ENCODE measurements at places on chromosomes 1 and 21.
A peak's percentile ranks its signal among the peaks of the same experiment; 100 is the strongest.

- DNase-seq = no peak
Observed at GRCh38 chr1:112517231-112517630, 8.5 kb downstream of the WNT2B start.

GRCh38 chr1:214213136-214213535 lies 67.8 kb upstream of the SMYD2 start:
- DNase-seq = peak; percentile 52

DNA sequence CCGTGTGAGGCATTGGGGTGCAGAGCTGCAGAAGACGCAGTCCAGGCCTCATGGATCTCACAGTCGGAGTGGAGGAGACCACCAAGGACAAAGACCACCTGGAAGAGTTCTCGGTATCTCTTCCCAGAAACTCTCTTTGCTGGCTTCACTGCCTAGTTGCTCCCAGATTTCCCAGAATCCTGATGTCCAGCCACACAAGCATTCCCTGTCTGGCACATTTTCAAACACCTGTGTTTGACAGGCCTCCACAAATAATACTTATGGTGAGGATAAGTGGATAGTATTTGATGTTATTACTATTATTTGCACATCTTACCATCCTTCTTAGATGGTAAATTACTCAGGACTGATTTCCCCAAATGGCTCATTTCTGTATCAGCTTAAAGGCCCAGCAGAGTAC lies 27.7 kb upstream of the KANK4 start:
- DNase-seq = no peak

DNA sequence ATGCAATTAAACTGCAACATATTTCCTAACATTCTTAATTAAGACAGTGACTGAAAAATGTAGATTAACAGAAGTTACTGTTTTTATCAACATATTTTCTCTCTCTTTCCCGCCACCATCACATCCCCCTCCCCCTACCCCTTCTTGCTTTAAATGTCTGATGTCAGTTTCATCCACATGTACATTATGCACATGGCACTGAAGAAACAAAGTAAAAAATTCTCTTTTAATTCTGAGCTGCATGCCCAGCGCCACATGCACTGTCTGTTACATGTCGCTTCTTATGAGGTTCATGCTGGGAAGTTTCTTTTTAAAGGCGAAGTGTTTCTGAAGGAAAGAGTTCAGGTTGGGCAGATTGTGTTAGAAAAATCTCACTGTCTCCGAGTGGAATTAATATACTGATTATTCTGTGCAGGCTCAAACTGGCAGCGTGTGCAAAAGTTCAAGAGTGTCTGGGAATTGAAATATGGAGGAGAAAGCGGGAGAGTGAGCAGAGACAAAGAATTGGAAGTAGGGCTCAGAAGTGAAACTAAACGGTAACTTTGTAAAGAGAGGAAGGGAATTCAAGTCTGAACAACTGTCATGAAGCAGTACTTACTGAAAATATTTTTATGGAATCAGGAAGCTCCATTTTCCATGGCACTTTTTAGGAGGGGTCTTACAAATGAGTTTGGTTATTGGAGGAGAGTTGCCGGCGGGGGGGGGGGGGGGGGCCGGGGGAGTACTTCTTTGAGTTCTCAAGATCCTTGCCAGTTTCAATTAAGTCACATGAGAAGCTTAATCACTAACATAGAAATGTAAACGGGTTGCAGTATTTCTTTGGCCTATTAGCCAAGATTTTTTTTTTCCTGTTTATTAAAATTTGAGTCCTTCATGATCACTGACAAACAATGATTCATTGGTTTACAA lies 217.6 kb downstream of the SDCCAG8 start:
- DNase-seq = peak; percentile 59

DNA sequence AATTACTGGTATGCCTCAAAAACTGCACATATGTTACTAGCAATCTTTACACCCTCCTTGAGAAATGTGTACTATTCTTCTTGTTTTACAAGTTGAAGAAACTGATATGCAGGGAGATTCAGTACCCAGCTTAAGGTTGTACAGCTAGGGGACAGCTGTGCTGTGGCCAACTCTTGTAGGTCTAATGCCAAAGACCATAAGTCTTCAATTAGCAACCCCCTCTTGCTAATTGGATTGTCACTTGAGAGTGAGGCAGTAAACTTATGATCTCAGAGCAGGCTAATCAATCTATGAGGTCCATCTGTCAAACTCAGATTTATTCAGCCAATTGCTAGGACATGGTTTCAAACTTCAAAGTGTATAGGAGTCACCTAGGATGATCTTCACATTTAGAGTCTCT lies 492.0 kb upstream of the USP24 start:
- no peak for DNase-seq

GRCh38 chr1:40032240-40032891 lies 8.2 kb upstream of the CAP1 start:
- DNase-seq = peak; percentile 75

DNA sequence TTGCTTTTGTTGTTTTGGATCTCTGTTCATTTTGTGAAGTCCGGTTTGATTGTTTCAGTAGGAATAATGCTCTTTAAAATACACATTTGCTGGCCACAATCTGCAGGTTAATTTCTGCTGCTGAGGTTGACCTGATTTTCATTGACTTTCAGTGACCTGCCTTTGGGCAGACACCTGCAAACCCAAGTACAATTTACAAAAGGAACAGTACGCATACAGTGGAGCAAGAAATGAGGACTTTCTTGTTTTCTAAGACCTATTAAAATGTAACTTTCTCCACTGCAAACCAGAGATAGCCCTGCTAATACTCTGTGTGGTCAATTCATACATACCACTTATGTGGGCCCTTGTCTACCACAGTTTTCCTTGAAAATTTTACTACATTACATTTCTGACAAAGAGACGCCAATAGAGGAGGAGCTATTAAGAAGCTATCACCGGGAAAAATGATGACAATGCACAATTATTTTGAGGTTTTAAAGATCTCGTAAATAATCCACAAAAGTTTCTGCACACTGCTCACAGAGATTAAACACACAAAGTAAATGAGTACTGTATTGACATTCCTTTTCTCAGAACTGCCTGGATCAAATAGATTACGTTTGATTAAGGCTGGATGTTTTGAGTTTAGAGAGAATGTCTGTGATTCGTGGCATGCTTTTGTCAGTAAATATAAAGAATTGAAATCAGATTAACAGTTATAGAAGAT lies 141.9 kb downstream of the SDCCAG8 start:
- no peak for DNase-seq

- DNase-seq = no peak
Observed at GRCh38 chr1:23123528-23123927, 45.1 kb downstream of the LUZP1 start.

- no peak for DNase-seq
Observed at GRCh38 chr1:59315529-59316463, 18.9 kb downstream of the FGGY start.

DNA sequence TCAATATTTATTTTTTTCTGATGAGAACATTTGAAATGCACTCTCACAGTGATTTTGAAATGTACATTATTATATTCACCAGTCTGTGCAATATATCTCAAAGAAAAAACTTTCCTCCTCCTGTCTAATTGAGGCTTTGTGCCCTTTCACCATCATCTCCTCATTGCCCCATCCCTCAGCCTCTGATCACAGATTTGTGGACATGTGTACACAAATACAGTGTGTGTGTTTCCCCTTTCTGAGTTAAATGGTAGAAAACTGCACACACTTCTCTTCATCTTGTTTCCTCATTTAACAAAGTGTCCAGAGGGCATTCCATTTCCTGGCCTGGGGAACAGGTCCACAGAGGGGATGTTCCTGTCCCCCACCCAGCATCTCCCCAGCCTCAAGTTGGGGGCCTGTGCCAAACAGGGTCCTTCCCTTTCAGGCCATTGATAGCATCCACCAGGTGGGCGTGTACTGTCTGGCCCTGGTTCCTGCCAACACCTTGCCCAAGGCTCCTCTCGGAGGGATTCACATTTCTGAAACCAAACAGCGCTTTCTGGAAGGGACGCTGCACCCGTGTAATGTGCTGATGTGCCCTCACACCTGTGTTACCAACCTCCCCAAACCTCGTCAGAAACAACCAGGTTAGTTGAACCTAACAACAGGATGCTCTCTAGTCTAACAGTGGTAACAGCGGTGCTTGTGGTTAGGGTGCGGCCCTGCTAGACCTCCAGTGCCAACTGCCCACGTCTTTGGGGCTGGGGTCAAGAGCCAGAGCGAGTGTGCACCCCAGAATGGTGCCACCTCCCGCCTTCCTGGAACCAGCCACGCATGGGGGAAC lies 54.6 kb downstream of the S100B start:
- DNase-seq = no peak

- DNase-seq = peak; percentile 10
Observed at GRCh38 chr1:226443033-226443432, 35.1 kb upstream of the PARP1 start.

- DNase-seq = no peak
Observed at GRCh38 chr1:90295534-90295933, 300.6 kb downstream of the ZNF326 start.

DNA sequence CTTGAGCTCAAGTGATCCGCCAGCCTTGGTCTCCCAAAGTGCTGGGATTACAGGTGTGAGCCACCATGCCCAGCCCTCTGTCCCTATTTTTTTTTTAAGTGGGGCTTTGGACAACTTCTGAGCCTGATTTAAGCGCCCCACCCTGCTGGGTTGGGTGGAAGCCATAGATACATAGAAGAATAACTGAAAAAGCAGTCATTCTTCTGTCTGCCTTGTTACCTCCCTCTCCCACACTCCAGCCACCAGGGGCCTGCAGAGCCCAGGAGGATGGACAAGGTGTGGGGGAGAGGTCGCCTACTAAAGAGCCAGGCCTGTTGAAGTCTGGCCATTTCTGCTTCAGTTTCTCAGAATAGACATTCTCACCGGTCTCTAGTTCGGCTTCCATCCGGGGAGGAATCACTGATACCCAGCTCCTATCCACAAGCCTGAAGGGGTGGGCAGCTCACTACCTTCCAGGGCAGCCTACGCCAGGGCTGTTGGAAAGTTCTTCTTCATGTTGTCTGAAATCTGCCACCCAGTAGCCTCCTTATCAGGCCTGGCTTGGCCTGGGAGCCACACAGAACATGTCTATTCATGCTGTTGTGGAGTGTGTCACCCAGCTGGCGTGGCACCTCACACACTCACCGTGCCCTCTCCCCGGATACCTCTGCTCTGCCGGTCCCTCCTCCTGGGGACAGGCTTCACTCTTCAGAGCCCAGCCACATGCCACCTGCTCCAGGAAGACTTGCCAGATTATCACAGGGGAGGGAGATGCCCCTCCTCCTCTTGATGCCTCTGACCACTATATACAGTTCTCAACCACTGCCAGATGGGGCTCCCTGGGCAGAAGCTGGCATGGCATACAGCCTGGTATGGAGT lies 27.7 kb downstream of the KNCN start:
- DNase-seq = no peak

DNA sequence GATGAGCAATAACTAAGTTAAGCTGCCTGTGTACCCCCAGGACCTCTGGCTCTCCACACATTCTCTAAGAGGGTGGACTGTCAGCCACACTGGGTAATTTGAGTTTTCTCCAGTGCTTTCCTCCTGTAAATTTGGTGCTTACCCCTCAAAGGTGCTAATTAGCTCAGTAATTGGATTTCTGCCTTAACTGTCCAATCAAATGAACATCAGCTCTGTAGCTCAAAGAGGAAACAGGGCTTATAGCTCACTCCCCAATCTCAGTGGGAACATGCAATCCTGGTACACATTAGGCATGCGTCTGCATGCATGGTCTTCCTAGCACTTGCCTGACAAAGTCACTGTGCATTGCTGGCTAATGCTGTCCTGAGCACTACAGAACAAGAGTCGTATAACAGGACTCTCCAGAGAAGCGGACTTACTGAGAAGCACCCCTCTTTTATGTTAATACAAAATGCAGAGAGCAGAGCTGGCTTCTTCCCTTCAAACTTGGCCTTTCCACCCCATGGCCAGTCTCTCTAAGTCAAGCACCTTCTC lies 110.1 kb downstream of the NTPCR start:
- no peak for DNase-seq

- peak; percentile 70 for DNase-seq
Observed at GRCh38 chr21:27649762-27650161, 682.9 kb upstream of the ADAMTS5 start.

- peak; percentile 25 for DNase-seq
Observed at GRCh38 chr1:150765296-150765976, at the start of gene CTSS. TSS of gene CTSS (minus strand) at chr1:150765778. CDS start at chr1:150764763, 1,015 bp downstream.

GRCh38 chr1:237789619-237790018 lies 101.1 kb downstream of the ZP4 start:
- DNase-seq = no peak

- DNase-seq = no peak
Observed at GRCh38 chr1:43659212-43660166, 9.5 kb downstream of the KDM4A start.

DNA sequence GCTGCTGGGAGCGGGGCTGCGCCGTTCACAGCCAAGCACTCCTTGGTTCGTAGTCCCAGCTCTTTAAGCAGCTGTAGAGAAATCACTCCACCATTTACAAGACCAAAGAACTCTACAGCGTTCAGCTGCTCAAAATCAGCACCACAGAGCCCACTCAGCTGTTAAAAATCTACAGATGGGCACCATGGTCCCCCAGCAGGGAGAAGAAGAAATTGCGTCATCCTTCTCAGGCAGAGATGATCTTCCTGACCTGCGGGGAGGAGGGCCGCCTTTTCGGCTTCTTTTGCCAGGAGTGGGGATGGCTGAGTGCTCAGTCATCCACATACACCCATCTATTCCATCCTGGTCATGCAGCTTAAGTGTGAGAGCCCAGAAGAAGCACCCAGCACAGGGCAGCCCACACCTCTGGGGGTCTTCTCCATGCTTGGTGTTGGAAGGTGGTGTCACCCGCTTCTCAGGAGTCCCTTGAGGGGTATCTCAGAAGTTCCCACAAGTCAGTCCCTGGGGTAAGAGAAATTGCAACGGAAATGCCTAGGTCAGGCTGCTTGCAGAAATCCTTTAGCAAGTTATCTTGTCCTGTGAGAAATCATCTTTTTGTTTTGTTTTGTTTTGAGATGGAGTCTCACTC lies 163.8 kb downstream of the NPHP4 start:
- no peak for DNase-seq

DNA sequence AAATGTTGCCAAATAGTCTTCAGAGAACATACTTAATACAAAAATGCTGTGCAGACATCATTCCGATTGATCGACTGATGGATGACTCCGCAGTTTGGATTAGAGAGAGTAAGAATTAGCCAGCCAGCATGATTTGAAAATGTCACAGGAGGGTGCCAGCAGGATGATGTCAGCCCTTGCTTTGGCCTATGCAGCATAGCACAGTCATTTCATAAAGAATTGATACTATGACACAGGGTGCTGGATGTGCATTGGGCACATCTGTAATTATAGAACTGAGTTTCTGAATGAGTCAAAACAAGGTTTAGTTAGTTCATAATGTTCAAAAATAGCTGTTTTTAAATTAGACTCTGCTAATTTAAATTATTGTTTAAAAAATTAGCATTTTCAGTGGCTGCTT lies 21.6 kb upstream of the TRAF5 start:
- peak; percentile 59 for DNase-seq

GRCh38 chr1:5955479-5955977 lies 36.7 kb downstream of the NPHP4 start:
- no peak for DNase-seq

GRCh38 chr1:64923294-64923718 lies 43.0 kb downstream of the JAK1 start:
- peak; percentile 48 for DNase-seq

- no peak for DNase-seq
Observed at GRCh38 chr1:232468249-232468648, 161.7 kb downstream of the SIPA1L2 start.

GRCh38 chr1:66539491-66539890 lies 5.5 kb downstream of the SGIP1 start:
- DNase-seq = no peak

GRCh38 chr1:203451836-203452784 lies 23.5 kb upstream of the PRELP start:
- DNase-seq = peak; percentile 56

GRCh38 chr1:19623523-19623922 lies 20.6 kb upstream of the NBL1 start:
- no peak for DNase-seq

Measured in fibroblast of mammary gland (primary cell).